Cardiac muscle cell (in vitro differentiated cells and primary cell): ENCODE measurements at places on chromosomes 11 and 22.

- no peaks in the 10 kb centered on the region for H3K4me1 ChIP-seq
- no peak overlapping the region for H3K4me3 ChIP-seq
- no peaks in the 10 kb centered on the region for H3K27me3 ChIP-seq
- no peaks in the 10 kb centered on the region for H3K36me3 ChIP-seq
- no peak overlapping the region for H3K27ac ChIP-seq
- no peak for DNase-seq
Measured at GRCh38 chr11:86698639-86699038, 26.2 kb upstream of the ME3 start.

DNA sequence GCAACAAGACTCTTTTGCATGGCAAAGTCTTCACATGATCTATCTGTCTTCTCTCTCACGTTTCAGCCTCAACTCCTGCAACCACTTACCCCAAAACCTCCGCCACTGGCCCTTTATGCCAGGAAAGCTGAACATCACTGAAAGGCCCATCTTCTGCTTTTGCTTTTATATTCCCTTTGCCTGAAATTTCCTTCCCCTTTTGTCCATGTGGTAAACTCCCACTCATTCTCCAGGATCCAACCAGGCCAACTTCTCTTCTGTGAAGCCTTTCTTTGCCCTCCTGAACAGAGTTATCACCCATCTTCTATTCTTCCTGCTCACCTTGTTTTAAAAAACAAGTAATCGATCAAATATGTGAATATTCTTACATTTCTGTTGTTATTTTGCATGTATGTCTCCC is 117.8 kb downstream of the WNT11 start:
- DNase-seq, result no peak
- H3K27ac ChIP-seq, result no peak overlapping the region
- H3K4me3 ChIP-seq, result no peak overlapping the region
- peaks cover 18% of the 10 kb centered on the region for H3K4me1 ChIP-seq

DNA sequence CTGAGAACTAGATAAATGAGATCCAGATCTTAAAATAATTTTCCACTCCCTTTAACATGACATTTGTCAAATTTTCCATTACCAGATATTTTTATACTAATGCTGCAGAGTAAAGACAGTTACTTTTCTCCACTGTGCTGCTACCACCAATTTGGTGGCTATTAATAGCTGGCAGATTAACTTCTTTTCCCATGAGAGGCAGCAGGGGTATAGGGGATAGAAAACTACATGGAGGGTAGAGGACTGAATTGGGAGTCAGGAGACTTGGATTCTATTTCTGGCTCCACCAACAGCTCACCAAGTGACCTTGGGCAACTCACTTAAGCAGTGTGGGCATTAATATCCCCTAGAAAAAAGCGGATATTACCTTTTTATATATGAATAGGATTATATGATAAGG is 69.2 kb downstream of the KIF18A start:
- H3K27ac ChIP-seq, result peak overlapping the region; percentile 46
- H3K36me3 ChIP-seq, result no peaks in the 10 kb centered on the region
- peak; percentile 46 for DNase-seq
- H3K4me3 ChIP-seq, result no peak overlapping the region
- peaks cover 16% of the 10 kb centered on the region for H3K4me1 ChIP-seq

GRCh38 chr11:27973851-27974536 is 134.0 kb downstream of the KIF18A start:
- H3K4me3 ChIP-seq, result no peak overlapping the region
- no peak overlapping the region for H3K27ac ChIP-seq
- no peaks in the 10 kb centered on the region for H3K36me3 ChIP-seq
- no peaks in the 10 kb centered on the region for H3K27me3 ChIP-seq

GRCh38 chr11:128859563-128860441 is 7.3 kb downstream of the KCNJ1 start:
- H3K4me1 ChIP-seq, result no peaks in the 10 kb centered on the region
- no peak overlapping the region for H3K27ac ChIP-seq
- no peaks in the 10 kb centered on the region for H3K36me3 ChIP-seq
- H3K27me3 ChIP-seq, result peaks cover 18% of the 10 kb centered on the region
- peak; percentile 76 for DNase-seq
- H3K4me3 ChIP-seq, result no peak overlapping the region

DNA sequence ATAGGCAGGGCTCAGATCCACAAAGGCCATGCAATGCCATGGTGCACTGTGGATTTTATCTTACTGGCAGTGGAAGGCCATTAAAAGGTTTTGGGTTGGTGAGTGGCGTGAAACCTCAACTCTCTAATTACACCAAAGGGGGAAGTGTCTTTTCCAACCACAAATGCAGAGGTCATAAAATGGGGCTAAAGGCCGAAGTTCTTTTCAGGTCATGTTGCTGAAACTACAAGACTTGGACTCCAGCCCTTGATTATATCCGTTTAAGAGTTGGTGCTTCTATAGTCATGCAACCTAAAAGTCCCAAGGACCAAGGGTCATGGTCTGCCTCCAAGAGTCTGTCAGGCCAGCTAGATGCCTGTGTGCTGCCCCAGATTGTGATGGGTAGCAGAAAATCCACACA is 434.3 kb downstream of the RAB38 start:
- H3K4me3 ChIP-seq, result no peak overlapping the region
- no peaks in the 10 kb centered on the region for H3K36me3 ChIP-seq
- no peak overlapping the region for H3K27ac ChIP-seq
- H3K4me1 ChIP-seq, result no peaks in the 10 kb centered on the region

GRCh38 chr22:36546092-36546804 is 17.3 kb upstream of the EIF3D start:
- H3K27ac ChIP-seq, result no peak overlapping the region
- peak; percentile 71 for DNase-seq
- H3K4me1 ChIP-seq, result no peaks in the 10 kb centered on the region
- no peaks in the 10 kb centered on the region for H3K36me3 ChIP-seq
- no peak overlapping the region for H3K4me3 ChIP-seq

DNA sequence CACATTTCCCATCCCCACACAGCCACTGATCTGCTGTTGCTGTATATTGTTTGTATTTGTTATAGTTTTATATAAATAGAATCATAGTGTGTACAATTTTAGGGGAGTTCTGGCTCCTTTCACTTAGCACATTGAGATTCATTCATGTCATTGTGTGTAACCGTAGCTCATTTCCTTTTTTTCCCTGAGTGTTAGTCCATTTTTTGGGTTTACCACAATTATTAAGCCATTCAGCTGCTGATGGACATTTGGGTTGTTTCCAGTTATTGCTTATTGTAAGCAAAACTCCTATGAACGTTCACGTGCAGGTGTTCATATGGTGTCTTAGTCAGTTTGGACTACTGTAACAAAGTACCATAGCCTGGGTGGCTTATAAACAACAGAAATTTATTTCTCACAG is 33.6 kb upstream of the ADORA2A start:
- H3K4me3 ChIP-seq, result no peak overlapping the region

- H3K27me3 ChIP-seq, result no peaks in the 10 kb centered on the region
- peak; percentile 39 for DNase-seq
- peak overlapping the region; percentile 55 for H3K4me3 ChIP-seq
- no peak overlapping the region for H3K27ac ChIP-seq
Measured at GRCh38 chr11:59551659-59552521, 40.6 kb downstream of the OR4D9 start.

- no peaks in the 10 kb centered on the region for H3K36me3 ChIP-seq
- no peak overlapping the region for H3K4me3 ChIP-seq
- no peak overlapping the region for H3K27ac ChIP-seq
- peaks cover 6% of the 10 kb centered on the region for H3K4me1 ChIP-seq
Measured at GRCh38 chr22:25650833-25651232, 86.4 kb downstream of the GRK3 start.

DNA sequence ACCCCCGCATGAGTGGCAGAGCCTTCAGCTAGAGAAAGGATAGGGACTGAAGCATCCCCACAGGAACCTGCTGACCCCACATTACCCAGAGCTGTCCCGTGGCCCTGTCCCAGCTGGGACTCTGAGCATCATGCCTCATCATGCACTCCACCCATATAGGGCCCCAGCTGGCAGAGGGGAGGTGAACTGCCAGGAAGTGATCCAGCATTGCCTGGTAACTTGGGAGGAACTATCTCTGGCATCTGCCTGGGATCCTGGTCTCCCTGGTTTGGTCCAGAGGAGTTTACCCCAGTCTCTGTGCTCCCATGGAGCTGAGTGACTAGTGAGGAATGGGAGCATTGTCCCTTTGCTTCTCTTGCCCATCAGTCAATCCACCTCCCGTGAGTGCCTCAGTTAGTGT is 228.8 kb downstream of the GRIK4 start:
- H3K4me3 ChIP-seq, result no peak overlapping the region
- H3K27ac ChIP-seq, result no peak overlapping the region
- H3K27me3 ChIP-seq, result no peaks in the 10 kb centered on the region
- no peaks in the 10 kb centered on the region for H3K4me1 ChIP-seq
- H3K36me3 ChIP-seq, result no peaks in the 10 kb centered on the region

- H3K4me3 ChIP-seq, result no peak overlapping the region
- DNase-seq, result no peak
Measured at GRCh38 chr11:120998581-120998980, 25.3 kb upstream of the TBCEL start.

- H3K27me3 ChIP-seq, result no peaks in the 10 kb centered on the region
- H3K4me3 ChIP-seq, result no peak overlapping the region
- no peaks in the 10 kb centered on the region for H3K36me3 ChIP-seq
Measured at GRCh38 chr22:37017356-37017755, 1.9 kb downstream of the TST start.

GRCh38 chr22:50261615-50262459 is at the start of gene MAPK12:
TSS of gene MAPK12 (minus strand) at chr22:50261683. CDS start at chr22:50261509, 174 bp downstream.
- no peaks in the 10 kb centered on the region for H3K4me1 ChIP-seq
- no peaks in the 10 kb centered on the region for H3K36me3 ChIP-seq
- no peak within 1 kb of the TSS for H3K27ac ChIP-seq

GRCh38 chr11:12474871-12475270 is 97.5 kb downstream of the PARVA start:
- H3K27me3 ChIP-seq, result no peaks in the 10 kb centered on the region
- H3K36me3 ChIP-seq, result peaks cover 4% of the 10 kb centered on the region
- no peak overlapping the region for H3K4me3 ChIP-seq
- H3K4me1 ChIP-seq, result peaks cover 9% of the 10 kb centered on the region
- DNase-seq, result no peak

- H3K4me3 ChIP-seq, result no peak overlapping the region
- peaks cover 4% of the 10 kb centered on the region for H3K4me1 ChIP-seq
- DNase-seq, result peak; percentile 65
- no peaks in the 10 kb centered on the region for H3K36me3 ChIP-seq
- peaks cover 42% of the 10 kb centered on the region for H3K27me3 ChIP-seq
Measured at GRCh38 chr11:61004761-61005181, 33.3 kb downstream of the CD6 start.

DNA sequence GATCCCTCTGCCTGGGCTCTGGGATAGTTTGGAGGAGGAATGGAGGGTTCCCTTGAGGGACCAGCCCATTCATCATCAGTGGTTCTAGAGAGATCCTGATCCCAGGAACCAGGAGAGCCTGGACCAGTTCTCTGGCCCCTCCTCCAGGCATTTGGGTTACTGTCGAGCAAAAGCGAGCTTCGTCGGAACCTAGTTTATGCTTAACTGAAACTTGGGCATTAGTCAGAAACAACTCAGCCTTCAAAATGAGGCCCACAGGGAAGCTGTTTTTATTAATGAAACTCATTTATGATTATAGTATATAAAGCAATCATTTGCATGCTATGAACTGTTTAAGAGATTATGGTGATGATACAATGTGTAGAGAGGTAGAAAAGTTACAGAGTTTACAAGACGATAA is 61.4 kb downstream of the LIF start:
- H3K4me1 ChIP-seq, result peaks cover 8% of the 10 kb centered on the region
- DNase-seq, result no peak
- H3K27ac ChIP-seq, result no peak overlapping the region
- H3K4me3 ChIP-seq, result no peak overlapping the region

DNA sequence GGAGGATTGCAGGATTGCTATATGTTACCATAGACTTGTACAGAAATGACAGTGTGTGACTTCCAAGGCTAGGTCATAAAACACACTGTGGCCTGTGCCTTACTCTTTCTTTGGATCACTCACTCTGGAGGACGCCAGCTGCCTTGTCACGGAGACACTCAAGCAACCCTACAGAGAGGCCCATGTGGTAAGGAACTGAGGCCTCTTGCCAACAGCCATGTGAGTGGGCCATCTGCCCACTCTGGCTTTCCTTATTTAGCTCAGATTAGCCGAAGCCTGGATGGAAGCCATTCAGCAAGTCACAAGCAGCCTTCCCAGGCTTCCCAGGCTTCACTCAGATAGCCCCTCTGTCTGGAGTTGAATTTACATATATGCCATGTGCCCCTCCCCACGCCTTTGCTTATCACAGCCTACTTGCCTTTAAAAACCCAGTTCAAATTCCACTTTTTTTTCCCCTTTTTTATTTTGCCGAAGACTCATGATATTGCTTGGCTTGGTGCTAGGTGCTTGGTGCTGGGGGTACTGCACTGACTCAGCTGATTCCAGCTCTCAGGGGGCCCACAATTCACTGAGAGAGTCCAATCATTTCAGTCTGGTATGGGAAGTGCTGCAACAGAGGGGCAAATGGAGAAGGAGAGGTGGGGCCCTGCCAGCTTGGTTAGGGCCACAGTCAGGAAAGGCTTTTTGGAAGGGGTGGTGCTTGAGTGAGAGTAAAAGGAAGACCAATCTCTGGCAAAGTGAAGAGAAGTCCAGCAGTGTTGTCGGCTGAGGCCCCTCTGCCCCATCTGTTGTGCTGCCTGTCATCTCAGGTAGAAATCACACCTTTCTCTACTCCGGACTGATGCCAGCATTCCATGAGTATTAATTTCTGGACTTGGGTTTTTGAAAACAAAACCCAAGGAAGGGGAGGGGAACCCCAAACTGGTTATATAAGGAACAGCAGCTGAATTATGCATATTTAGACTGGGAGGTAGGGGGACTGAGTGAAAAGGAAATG is 14.5 kb upstream of the P4HA3 start:
- no peaks in the 10 kb centered on the region for H3K27me3 ChIP-seq
- H3K27ac ChIP-seq, result no peak overlapping the region
- no peaks in the 10 kb centered on the region for H3K36me3 ChIP-seq
- H3K4me3 ChIP-seq, result no peak overlapping the region
- DNase-seq, result peak; percentile 96

- H3K4me1 ChIP-seq, result peaks cover 7% of the 10 kb centered on the region
- peak; percentile 58 for DNase-seq
- H3K27ac ChIP-seq, result no peak overlapping the region
Measured at GRCh38 chr22:20273758-20274181, 5.7 kb upstream of the RTN4R start.

GRCh38 chr11:73400293-73400692 is 24.1 kb downstream of the RELT start:
- no peaks in the 10 kb centered on the region for H3K36me3 ChIP-seq
- no peaks in the 10 kb centered on the region for H3K27me3 ChIP-seq
- H3K4me1 ChIP-seq, result peaks cover 4% of the 10 kb centered on the region

DNA sequence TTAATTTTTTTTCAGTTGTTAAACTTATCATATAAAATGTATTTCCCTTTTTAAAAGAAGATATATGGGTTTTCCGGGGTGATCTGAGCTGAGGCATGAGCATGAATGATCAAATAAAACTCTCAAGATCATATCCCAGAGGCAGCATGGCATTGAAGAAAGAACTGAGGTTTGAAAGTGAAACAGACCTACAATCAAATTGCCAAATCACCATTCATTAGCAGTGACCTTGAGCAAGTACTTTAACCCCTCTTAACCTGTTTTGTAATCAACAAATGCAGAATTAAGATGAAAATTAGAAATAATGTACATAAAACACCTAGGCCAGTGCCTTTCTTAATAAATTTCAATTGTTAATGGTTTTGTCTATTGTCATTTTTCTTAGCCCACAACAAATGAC is 116.0 kb downstream of the RBFOX2 start:
- H3K36me3 ChIP-seq, result no peaks in the 10 kb centered on the region
- H3K4me3 ChIP-seq, result no peak overlapping the region
- H3K4me1 ChIP-seq, result peaks cover 74% of the 10 kb centered on the region
- no peaks in the 10 kb centered on the region for H3K27me3 ChIP-seq
- H3K27ac ChIP-seq, result peak overlapping the region; percentile 99

- H3K36me3 ChIP-seq, result no peaks in the 10 kb centered on the region
- DNase-seq, result no peak
- H3K4me1 ChIP-seq, result peaks cover 17% of the 10 kb centered on the region
- H3K27ac ChIP-seq, result peak overlapping the region; percentile 76
- no peaks in the 10 kb centered on the region for H3K27me3 ChIP-seq
Measured at GRCh38 chr11:113131036-113131775, 170.0 kb downstream of the NCAM1 start.
